ENCODE measurements at places on chromosomes 12 and 14.
A peak's percentile ranks its signal among the peaks of the same experiment; 100 is the strongest.

- DNase-seq, result no peak
Measured at GRCh38 chr14:78028471-78028870, 141.7 kb upstream of the NRXN3 start.

DNA sequence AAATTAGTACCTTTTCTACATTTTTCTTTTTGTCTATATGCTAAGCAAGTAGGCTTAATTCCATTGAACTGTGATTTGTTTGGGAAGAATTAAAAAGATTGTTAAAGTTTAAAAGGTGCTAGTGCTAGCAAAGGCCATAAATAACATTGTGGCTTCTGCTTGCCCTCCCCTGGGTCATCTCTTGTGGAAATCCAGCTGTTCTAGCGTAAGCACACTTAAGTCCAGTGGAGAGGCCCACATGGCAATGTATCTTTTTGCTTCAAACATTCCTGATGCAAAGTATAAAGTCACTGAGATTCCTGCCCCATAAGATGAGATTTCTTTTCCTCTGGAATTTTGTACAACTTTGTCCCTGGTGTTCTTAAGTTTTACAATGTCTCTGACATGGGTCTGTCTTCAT is 14.4 kb upstream of the ERGIC2 start:
- no peak for DNase-seq

DNA sequence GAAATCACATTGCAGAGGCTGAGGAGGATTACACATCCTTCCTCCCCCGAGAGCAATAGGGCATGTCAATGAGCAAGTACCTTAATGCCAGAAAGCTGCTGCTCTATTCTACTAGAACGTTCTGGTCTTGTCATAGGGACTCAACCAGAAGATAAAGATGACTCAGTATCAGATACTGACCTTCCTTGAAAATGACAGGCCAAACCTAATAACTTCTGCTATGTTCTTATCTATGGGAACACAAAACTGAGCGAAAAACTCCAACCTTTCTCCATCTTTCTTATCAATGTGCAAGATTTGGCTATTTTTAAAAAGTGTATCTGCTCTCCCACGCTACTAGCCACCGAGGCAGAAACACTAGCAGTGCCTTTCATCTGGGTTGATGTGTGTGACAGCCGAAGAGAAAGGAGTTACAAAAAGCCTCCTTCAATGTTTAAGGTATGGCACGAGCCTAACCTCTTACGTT is 5.5 kb downstream of the CCDC92 start:
- no peak for DNase-seq

GRCh38 chr12:57451233-57451778 is 3.8 kb upstream of the INHBE start:
- no peak for DNase-seq

GRCh38 chr12:52210186-52210924 is 18.5 kb upstream of the KRT80 start:
- DNase-seq, result no peak

DNA sequence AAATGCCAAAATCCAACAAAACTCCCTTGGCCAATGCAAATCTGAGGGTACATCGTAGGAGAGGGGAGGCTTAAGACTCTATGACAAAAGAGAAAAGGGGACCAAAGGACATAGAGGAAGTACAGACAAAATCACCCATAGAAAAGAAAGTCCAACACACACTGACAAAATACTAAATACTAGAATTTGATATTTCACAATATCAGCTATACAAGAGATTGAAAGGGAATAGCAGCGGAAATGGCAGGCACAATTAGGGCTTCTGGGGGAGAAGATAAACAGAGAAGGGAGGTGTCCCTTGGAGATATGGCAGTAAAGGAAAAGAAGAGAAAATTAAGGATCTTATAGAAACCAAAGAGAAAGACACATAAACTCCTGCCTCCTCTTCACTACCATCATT is 29.0 kb downstream of the ATP2B1 start:
- DNase-seq, result no peak

DNA sequence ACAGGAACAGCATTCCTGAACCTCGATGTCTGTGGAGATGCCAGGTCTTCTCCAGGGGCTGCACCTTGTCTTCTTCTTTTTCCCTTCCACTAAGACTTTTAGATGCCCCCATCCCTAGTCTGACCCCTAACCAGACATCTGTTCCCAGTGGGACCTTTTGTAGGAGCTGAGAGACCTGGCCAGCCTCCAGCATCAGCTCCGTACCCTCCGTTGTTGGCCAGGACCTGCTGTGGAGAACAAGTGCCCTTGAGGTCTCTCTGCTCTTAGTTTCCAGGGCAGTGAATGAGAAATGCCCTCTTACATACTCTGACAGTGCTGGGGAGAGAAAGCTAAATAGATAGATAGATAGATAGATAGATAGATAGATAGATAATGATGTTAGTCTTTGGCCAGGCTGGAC is 16.8 kb upstream of the SDR39U1 start:
- DNase-seq, result peak; percentile 21

DNA sequence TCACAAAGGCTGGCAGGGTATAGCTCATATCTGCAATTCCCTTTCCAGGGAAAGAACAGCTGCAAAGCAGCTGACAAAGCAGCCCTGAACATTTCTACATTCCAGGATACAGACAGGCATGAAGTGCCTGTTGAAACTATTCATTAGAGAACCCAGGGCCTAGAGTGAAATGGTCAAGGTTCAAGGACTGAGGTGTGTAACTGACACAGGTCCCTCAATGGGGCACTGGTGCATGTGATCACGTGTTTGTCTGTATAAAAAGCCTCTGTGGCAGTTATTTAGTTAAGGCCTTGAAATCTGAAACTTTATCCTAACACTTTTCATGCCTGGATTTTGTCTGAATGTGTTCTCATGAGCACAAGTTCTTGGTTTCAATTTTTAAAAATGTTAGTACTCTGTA is 47.1 kb downstream of the GIT2 start:
- DNase-seq, result peak; percentile 26

- DNase-seq, result no peak
Measured at GRCh38 chr14:99478128-99478527, 2.5 kb downstream of the SETD3 start.

GRCh38 chr14:61187196-61187905 is 93.8 kb downstream of the TMEM30B start:
- DNase-seq, result no peak

DNA sequence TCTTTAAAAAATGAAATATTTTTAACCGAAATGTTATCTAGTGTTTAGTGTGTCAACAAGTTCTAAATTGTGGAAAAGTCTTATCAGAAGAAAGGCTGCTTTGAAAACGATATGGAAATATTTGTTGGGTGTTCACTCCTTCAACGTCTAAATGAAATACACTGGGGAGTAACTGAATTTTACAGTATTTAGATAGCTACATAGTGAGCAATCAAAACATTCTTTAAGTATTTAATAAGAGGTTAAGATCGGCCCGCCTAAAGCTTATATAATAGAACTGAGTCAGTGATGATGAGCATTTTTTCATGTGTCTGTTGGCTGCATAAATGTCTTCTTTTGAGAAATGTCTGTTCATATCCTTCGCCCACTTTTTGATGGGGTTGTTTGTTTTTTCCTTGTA is 228.3 kb downstream of the RAD51B start:
- DNase-seq, result no peak

- no peak for DNase-seq
Measured at GRCh38 chr14:99604766-99605298, 825 bp upstream of the CCDC85C start.

DNA sequence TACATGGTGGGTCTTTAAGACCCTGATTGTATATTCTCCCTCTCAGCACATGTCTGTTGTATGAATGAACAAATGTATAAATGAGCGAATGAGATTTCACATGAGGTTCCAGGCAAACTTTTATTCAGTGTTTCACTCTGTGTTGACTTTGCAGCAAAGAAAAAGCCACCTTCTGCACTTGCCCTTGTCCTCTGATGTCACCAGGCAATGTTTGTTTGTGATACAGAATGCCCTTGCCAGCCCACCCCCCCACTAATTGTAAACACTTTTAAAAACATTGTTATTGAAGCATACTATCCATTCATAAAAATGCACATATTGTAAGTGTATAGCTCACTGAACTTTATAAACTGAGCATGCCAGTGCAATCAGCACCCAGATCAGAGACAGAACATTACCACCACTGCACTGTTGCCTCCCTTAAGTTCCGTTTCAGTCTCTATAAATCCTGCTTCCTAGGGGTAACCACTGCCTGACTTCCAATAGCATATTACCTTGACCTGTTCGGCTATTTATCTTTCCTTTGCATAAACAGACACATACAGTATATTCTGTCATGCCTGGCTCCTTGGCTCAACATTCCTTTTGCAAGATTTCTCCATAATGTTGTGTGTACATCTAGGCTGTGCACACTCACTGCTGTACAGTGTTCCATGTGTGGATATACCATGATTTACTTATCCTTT is 11.3 kb upstream of the LTA4H start:
- DNase-seq, result peak; percentile 15

DNA sequence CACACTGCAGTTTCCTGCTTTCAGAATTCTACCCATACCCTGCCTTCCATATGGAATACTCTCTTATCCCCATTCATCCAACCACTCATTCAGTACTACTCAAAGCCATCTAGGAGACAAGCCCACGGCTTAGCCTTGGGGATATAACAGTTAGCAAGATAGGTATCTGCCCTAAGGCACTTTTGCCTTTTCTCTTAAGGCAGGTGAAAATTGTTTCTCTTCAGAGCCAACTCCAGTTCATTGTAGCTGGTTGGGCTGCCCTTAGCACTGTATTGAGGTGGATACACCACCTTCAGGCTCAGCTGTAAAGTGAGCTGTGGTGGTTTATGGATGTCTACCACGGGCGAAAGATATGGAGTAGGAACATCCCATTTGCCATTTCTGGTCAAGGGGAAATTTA is 729.7 kb upstream of the TBX3 start:
- no peak for DNase-seq

GRCh38 chr14:20667957-20668356 is 16.4 kb upstream of the RNASE4 start:
- no peak for DNase-seq

- DNase-seq, result no peak
Measured at GRCh38 chr14:101022121-101022520, 118.6 kb upstream of the RTL1 start.

DNA sequence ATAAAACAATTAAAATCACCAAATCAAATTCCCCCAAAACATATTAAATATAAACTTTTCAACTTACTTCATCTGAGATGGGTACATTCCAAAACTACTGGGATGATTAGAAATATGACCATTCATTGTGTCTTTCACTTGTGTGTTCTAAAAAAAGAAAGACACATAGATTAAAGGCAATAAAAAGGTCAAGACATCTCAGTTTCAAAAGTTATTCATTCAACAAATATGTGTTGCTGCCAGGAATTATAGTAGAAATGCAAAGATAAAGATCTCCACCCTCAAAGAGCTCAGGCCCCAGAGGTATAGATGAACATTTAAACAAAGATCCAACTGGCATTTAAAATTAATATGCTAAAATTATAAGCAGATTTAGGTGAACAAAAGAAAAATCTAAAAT is 106.4 kb downstream of the EPS8 start:
- DNase-seq, result no peak

- no peak for DNase-seq
Measured at GRCh38 chr12:91256411-91256810, 73.8 kb upstream of the DCN start.

DNA sequence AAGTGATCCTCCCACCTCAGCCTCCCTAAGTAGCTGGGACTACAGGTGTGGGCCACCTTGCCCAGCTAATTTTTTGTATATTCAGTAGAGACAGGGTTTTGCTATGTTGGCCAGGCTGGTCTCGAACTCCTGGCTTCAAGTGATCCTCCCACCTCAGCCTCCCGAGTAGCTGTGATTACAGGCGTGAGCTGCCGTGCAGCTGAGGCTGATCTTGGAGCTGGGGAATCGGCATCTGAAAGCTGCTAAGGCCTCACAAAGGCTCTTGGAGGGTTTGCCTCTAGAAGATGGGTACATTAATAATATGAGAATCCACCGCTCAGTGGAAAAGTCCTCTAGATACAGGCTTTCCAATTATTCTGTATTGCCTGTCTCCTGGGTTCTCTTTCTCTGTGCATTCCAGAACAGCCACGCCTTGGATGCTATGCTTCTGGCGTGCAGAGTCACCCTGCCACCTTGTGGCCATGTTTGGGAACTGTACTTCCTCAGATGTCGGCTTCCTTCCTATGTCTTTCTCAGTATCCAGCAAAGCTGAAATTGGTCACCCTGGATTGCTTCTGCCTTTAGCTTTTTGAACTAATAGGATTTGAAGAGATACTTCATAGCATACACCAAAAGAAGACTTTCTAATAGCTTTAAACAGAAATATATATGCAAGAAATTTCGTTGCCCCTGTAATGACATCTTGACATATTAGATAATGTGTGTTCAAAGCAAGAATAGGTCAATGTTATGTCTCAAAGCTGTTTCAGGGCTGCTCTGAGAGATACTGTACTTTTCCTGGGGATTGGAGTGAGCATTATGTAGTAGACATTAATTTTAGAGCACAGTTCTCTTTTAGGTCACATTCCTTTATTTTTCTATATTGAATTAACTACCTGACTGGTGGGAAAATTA is 75.4 kb downstream of the SNAPC1 start:
- peak; percentile 96 for DNase-seq

DNA sequence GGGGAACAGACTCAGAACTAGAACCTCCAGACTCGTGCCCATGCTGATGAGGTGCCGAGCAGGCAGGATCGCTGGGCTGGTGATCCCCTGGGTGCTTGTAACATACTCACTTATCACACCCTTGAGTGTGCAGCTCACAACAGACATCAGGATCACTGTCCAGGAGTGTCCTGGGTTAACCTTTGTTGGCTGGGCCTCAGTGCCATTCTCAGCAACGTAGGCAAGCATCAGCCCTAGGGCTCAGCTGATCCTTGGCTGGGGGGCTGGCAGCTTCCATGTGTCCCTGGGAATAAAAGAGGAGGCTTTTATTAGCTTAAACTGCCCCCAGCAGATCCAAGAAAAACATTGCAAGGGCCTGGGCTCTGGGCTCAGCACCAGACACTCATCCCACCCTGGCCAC is 1.6 kb downstream of the TMEM229B start:
- DNase-seq, result no peak

DNA sequence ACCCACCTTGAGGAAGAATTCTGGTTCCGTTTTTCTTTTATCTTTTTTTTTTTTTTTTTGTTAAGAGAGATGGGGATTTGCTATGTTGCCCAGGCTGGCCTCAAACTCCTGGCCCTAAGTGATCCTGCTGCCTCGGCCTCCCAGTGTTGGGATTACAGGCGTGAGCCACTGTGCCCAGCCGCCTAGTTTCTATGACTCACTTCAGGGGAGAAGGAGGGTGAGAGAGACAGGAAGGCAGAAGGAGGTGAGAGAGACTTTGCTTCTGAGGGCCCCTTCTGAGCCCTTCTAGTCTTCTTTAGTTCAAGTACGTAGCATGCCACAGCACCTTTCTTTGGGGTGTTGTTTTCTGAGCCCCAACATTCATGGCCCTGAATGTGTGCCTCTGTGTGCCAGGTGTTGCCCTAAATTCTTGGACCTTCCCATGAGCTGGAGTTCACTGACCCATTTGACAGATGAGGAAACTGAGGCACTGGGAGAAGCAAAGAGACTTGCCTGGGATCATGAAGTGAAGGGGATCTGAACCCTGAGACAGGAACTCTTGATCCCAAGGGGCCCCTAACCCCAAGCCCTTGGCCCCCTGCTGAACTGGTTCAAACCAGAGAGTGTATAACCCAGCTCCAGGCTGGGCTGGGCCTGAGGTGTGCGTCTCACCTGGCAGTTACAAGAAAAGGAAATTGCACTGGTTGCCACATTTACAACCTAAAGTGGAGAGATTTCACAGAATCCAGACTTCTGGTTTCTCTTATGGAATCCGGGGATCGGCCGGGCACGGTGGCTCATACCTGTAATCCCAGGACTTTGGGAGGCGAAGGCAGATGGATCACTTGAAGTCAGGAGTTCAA is 20.8 kb downstream of the SH2B3 start:
- DNase-seq, result no peak

GRCh38 chr12:128819293-128820144 is 4.2 kb downstream of the SLC15A4 start:
- no peak for DNase-seq

GRCh38 chr12:124715121-124715990 is 147.9 kb upstream of the NCOR2 start:
- DNase-seq, result no peak
